ENCODE measurements at places on chromosomes 12 and 14.

DNA sequence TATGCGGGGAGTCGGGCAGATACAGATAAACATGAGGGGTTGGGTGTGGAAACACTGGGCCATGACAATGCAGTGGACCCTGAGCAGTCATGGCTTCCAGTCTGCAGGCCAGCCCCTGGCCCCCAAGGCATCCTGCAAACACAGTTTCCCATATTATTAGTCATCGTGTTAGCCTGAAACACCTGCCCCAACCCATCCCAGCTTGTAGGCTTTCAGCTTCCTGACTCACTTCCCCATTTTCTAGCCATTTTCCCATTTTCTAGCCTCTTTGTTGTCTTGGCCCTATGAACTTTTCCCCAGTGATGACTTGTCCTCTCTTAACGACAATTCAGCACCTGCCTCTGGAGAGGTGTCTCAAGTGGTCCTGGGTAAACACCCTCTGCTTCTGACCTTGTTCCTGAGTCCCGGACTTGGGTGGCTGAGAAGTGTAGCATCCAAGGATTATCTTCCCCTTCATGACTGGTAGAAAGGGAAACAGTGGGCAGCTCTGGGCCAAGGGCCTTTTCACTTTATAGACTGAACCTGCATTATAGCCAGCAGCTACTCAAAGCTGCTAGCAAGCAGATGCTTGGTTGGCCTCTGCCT, 4.3 kb upstream of the PGF start:
- no peak for DNase-seq

GRCh38 chr12:63394983-63395382, 244.0 kb upstream of the AVPR1A start:
- DNase-seq, result no peak

DNA sequence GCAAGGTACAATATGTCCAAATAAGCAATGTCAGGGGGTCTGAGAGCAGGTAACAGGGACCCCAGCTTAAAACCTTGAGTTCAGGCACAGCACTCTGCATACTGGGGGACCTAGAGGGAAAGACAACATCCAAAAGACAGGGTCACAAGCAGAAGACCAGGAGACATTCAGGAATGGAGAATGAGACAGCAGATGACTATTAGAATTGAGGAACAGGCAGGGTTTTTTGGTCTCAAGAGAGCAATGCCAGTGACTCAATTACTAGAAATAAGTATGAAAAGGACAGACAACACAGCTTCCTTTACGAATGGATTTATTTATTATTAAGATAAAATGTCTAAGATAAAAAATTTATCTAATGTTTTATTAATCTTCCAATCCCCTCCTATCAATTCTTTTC, 223.0 kb downstream of the PTPRO start:
- DNase-seq, result no peak

GRCh38 chr12:93683410-93683809, 6.2 kb downstream of the CRADD start:
- DNase-seq, result no peak

- DNase-seq, result no peak
Observed at GRCh38 chr14:67722293-67722692, 20.6 kb downstream of the RDH12 start.

DNA sequence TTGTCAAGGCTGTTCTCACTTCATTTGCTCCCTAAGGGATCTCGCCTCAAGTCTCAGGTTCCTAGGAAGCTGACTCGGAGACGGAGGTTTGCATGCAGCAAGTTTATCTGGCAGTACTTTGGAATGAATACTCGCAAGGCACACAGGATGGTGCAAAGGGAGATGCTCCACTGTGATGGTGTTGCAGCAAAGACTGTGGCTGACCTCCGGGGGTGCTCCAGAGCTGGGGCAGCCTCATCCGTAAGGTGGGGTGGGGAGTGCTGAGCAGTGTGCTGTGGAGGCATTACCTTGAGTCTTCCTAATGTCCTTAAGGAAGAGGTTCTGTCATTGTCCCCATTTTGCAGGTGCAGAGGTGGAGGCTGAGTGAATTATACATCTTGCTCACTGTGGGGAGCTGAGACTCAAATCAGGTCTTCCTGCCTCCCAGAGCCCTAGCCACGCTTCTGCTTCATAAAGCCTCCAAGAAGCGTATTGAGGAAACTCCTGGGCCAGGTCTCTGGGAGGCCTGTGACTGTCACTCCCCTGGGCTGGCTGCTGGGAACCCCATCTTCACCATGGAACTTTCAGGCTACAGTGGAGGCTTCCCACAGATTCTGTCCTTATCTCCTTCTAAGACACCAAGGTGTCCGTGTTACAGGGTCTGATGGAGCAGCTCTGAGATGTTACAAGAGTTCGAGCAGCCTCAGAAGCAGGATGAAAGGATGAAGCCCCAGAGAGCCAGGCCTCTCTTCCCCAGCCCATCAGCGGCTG, 39.5 kb downstream of the GALNT16 start:
- no peak for DNase-seq

All from NCI-H187 treated with DMSO at 0.1 percent for 48 hours (cell line).